Activated T-cell treated with anti-CD3 and anti-CD28 coated beads, Interleukin-2, amount 50 U/mL, for 72 hours (primary cell): ENCODE measurements at places on chromosomes 2 and 18. TPM values are rescaled to one million over a fixed set of nuclear protein-coding genes. Genes with fewer than 3 reads are reported as not detected.
A peak's percentile ranks its signal among the peaks of the same experiment; 100 is the strongest.

The CENPO gene
- total RNA-seq: 44.1 TPM

The PROKR1 gene
- not detected for total RNA-seq

The WIPF1 gene
- total RNA-seq: 237 TPM

The ALPG gene
- total RNA-seq: not detected

The MDH1B gene
- 0.96 TPM for total RNA-seq

DNA sequence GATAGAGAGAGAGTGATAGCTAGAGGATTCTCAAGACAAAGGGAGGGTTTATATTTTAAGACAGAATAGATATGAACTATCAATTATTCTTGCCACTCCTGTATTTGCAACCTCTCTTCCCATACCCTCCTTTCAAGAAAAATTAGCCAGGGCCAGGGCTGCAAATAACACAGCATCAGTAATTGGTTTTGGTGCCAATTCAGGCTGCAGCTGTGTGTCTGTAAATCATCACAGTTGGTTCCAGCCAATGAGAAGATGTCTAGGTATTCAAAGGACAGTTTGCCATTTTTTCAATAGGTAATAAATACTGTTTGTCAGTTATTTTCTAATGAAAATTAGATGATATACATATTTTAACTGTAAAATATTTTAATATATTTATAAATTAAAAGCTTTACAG lies 73.5 kb downstream of the WDPCP start:
- H3K36me3 ChIP-seq: peaks cover 7% of the 10 kb centered on the region
- H3K4me3 ChIP-seq: no peak overlapping the region
- no peak overlapping the region for H3K27ac ChIP-seq

GRCh38 chr18:46152808-46153617 lies 48.8 kb downstream of the HAUS1 start:
- H3K4me3 ChIP-seq: no peak overlapping the region
- H3K4me1 ChIP-seq: peaks cover 84% of the 10 kb centered on the region
- DNase-seq: no peak

DNA sequence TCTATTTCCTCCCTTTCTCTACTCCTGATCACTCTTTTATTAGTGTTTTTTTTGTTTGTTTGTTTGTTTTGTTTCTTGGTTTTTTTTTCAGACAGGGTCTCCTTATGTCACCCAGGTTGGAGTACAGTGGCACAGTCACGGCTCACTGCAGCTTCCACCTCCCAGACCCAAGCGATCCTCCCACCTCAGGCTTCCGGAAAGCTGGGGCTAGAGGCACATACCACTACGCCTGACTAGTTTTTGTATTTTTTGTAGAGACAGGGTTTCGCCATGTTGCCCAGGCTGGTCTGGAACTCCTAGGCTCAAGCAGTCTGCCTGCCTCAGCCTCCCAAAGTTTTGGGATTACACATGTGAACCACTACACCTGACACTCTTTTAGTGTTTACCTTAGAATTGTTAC lies 122.3 kb downstream of the ATL2 start:
- peaks cover 6% of the 10 kb centered on the region for H3K27me3 ChIP-seq
- H3K27ac ChIP-seq: no peak overlapping the region

DNA sequence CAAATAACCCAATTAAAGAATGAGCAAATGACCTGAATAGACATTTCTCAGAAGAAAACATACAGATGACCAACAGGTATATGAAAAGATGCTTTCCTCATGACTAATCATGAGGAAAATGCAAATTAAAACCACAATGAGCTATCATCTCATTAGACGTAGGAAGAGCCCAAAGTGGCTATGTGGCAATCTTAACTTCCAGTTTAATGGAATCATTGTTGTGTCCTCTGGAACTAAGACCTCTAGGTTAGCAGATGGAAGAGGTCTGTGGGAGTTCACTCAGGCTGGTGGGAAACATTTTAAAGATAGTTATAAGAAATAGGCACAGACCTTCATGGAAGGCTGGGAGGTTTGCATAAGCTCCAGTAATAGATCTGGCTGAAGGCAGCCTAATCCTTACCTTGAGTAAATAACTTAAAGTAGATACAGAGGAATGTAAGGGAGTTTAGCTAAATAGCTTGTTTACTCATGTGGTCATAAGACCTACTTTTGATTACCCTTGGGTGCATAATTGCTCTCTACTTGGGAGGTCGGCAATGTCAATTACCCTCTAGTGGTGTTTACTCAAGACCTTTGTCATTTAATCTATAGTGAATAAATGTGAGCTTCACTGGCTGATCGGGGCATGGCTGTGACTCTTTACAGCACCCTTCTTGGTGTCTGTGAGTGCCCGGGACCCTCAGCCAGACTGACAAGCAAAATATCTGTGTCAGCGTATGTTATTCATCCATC lies 119.0 kb downstream of the GULP1 start:
- no peak for DNase-seq
- H3K4me1 ChIP-seq: no peaks in the 10 kb centered on the region
- H3K4me3 ChIP-seq: no peak overlapping the region
- H3K27me3 ChIP-seq: no peaks in the 10 kb centered on the region

DNA sequence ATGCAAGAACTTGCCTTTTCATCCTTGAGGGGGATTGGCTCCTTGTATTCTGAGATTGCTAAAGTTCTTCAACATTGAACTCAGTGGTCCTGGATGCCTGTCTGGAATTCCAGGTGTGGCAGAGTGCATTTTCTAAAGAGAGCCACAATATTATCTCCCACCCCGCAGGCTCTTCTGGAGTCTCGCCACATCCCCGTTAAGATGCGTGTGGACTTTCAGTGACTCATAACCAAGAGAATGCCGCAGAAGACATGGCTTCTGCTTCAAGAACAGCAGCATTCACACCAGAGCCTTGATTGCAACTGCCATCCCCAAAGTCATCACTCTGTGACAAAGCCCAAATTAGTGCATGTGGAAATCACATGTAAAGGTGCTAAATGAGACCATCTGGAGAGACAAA lies 142.7 kb downstream of the CDH20 start:
- no peaks in the 10 kb centered on the region for H3K4me1 ChIP-seq
- DNase-seq: no peak
- no peak overlapping the region for H3K4me3 ChIP-seq
- H3K27me3 ChIP-seq: peaks cover 4% of the 10 kb centered on the region
- H3K27ac ChIP-seq: no peak overlapping the region
- H3K36me3 ChIP-seq: no peaks in the 10 kb centered on the region

DNA sequence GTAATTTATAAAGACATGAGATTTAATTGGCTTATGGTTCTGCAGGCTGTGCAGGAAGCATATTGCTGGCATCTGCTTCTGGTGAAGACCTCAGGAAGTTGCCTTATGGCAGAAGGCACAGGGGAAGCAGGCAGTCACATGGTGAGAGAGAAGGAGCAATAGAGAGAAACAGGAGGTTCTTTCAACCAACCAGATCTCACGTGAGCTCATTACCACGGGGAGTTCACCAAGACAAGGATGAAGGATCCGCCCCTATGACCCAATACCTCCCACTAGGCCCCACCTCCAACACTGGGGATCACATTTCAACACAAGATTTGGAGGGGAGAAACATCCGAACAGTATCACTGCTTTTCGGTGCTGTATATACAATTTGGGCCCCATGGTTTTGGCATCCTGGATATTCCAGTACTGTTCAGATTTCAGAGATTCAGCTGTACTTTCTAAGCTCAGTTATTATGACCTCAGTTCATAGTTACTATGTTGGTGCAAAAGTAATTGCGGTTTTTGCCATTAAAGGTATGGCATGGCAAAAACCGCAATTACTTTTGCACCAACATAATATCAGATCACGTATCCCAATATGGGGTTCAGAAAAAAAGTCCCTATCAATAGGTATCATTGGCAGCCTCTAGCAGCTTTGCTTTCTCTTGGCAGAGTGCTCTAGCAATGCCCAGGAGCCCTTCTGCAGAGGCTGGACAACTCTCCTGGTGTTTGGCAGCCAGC lies 189.6 kb upstream of the SIX3 start:
- DNase-seq: no peak

GRCh38 chr18:75172299-75173124 lies 36.4 kb downstream of the PTGR3 start:
- peaks cover 9% of the 10 kb centered on the region for H3K4me1 ChIP-seq
- no peak overlapping the region for H3K27ac ChIP-seq
- no peak overlapping the region for H3K4me3 ChIP-seq
- no peaks in the 10 kb centered on the region for H3K27me3 ChIP-seq
- DNase-seq: no peak

DNA sequence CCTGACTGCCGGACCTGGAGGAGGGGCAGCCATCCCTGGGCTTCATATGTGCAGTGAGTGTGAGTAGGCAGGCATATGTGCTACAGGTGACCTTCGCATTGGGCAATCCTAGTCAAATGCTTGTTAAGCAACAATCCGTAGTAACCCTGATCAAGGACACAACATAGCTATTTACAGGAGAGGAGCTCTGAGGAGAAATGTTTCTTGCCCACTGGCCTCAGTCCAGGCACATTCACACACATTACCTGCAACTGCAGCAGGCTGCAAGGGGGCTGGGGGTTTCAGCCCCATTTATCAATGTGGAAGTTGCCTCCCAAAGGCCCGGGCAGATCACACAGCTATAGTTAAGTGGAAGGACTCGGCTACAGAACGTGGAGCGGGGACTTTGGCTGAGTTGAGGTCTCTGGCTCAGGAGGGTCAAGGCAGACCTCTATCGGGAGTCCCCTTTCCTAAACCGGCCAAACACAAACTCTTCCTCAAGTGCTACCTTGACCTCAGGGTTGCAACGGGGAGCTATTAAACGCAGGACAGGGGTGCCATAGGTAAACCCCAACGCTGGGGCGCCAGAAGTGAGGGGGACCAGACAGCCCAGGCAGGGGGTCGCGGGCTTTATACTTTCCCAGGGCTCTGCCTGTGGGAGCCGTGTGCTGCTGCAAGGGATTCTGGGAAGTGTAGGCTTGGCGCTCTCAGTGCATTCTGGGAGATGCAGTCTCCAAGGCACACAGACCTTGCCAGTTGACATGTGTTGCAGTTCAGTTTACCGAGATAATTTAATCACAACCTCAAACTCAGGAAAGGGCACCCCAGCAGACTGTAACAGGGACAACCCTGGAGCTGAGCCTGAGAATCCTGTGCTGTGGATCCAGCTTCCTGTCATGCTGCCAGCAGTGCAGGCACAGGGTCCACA lies 9.4 kb downstream of the KHK start:
- no peak overlapping the region for H3K27ac ChIP-seq
- H3K4me1 ChIP-seq: peaks cover 16% of the 10 kb centered on the region
- no peaks in the 10 kb centered on the region for H3K27me3 ChIP-seq
- no peaks in the 10 kb centered on the region for H3K36me3 ChIP-seq
- DNase-seq: peak; percentile 45

GRCh38 chr2:101803128-101803527 lies 105.6 kb downstream of the MAP4K4 start:
- H3K4me1 ChIP-seq: peaks cover 43% of the 10 kb centered on the region
- peak overlapping the region; percentile 29 for H3K27ac ChIP-seq
- DNase-seq: no peak
- peaks cover 2% of the 10 kb centered on the region for H3K36me3 ChIP-seq
- H3K4me3 ChIP-seq: no peak overlapping the region
- no peaks in the 10 kb centered on the region for H3K27me3 ChIP-seq

GRCh38 chr18:1595195-1595594 lies 690.5 kb downstream of the ADCYAP1 start:
- no peaks in the 10 kb centered on the region for H3K36me3 ChIP-seq
- H3K4me3 ChIP-seq: no peak overlapping the region
- no peaks in the 10 kb centered on the region for H3K4me1 ChIP-seq
- no peak for DNase-seq

DNA sequence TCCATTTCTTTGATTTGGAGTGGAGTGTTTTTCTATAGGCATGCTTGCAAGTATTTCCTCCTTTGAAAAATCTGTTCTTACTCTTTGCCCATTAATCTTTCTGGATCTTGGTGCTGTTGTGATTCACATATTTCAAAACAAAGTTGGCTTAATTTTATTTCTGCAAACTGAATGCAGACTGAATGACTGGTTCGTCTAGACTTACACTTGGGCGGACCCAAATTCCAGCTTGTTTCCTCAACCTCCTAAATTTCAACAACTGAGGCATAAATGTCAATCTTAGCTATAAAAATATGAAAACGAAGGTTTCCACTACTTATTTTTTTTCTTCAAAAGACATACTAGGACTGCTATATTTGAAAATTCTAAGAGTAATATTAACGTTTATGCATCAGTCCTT lies 59.0 kb downstream of the ANKRD44 start:
- DNase-seq: no peak
- H3K27me3 ChIP-seq: no peaks in the 10 kb centered on the region
- H3K36me3 ChIP-seq: peaks cover 8% of the 10 kb centered on the region

DNA sequence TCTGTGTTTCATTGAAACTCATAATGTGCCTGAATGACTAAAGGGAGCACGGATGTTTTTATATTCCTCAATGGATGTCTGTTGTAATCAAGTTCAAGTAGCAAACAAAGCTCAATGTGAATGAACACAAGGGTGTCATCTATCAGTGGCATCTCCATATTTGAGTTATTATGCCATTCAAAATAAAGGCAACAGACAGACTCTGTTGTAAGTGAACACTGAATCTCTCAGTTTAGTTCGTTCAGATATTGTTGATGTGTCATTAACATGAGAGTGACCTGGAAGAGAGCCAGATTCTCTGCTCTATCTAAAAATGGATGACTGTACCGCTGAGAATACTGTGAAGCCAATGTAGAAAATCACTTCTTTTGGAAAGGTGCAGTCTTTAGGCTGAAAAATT lies 118.7 kb downstream of the NUP35 start:
- H3K36me3 ChIP-seq: no peaks in the 10 kb centered on the region
- H3K27ac ChIP-seq: no peak overlapping the region
- H3K4me3 ChIP-seq: no peak overlapping the region
- no peaks in the 10 kb centered on the region for H3K27me3 ChIP-seq
- DNase-seq: no peak

DNA sequence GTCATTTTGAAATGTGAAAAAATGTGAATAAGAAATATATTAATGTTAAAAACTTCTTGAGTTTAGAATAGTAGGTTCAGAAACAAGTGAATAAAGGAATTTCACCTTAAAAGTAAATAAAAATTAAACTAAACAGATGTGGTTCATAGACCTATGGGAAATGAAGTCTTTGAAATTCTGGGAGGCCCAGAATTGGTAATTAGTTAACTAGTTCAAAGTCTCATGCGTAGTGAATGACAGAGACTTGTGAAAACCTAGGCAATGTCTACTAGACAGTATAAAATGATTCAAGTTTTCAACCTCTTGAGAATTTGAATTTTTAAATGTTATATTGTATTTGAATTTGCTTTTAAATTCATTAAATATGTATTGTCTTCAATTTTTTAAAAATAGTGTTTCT lies 32.6 kb upstream of the AAK1 start:
- peaks cover 55% of the 10 kb centered on the region for H3K4me1 ChIP-seq
- DNase-seq: no peak
- peaks cover 2% of the 10 kb centered on the region for H3K36me3 ChIP-seq
- H3K27me3 ChIP-seq: no peaks in the 10 kb centered on the region
- H3K27ac ChIP-seq: no peak overlapping the region

DNA sequence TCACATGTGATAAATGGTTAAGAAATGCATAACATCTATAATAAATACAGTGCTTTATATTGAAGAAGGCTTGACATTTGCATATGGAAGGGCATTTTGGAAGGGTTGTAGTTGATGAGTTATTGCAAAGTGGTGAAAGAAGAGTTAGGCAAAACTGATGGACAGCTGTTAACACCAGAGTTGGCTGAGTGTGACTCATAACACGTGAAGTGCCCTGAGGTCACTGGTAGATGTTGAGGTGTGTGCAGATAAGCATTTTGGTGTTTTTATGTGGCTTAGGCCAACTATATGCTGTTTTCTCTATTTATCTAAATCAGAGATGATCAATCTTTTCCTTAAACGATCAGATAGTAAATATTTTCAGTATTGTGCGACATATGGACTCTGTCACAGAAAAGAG lies 154.3 kb upstream of the KCNH7 start:
- no peaks in the 10 kb centered on the region for H3K27me3 ChIP-seq
- no peak overlapping the region for H3K27ac ChIP-seq
- no peak for DNase-seq
- H3K36me3 ChIP-seq: no peaks in the 10 kb centered on the region
- H3K4me3 ChIP-seq: no peak overlapping the region
